T-cell (primary cell): ENCODE measurements at places on chromosomes 3 and 15.

DNA sequence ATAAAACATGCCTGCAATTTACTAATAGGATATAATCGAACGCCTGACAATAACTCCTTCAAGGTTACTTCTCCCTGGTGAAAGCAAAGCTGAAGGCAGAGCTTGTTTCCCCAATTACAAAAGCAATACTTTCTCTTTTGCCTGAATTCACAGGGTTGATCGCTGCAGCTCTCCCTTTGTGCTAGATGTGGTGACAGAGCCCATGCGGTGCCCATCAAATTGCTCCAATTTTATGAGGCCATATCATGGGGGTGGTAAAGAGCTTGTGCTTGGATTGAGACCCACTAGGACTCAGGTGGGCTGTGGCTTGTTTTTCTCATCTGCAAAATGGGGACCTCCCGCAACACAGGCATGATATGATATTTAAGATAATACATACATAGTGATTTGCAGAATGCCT is 143.4 kb downstream of the GREM1 start:
- DNase-seq: no peak

DNA sequence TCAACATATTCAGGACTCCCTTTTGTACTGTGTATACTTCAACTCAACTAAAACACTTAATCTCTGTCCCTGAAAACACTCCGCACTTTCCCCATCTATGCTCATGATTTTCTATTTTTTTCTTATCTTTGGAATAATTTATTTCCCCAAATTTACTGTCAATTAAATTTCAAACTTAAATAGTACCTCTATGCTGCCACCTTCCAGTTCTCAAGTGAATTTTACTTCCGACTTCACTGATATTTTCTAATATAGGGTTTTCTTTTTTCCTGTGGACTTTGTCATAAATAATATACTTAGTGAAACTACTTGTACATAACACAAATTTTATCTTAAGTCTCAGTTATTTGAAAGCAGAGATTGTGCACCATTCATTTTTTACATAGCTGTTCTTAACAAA is 1303.3 kb downstream of the OTOL1 start:
- DNase-seq: no peak

GRCh38 chr15:57896114-57896513 is 169.4 kb downstream of the ALDH1A2 start:
- DNase-seq: no peak

DNA sequence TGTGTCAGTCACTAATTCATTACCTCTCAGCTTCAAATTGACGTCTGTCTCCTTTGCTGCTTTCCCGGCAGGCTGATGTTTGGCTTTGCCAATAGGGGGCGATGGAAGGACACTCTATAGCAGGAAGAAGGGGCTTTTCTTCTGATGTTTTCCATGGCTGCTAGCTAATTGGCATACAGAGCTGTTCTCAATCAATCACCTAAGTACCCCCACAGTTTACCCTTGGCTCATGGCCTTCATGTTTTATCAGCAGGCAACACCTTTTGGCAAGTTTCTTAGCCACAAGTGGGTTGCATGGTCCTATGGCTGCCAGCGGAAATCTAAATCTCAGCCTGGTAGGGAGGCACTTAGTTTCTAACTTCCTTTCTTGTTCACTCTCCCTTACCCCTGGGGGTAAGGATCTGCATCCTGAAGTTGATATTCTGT is 45.0 kb downstream of the ESYT3 start:
- no peak for DNase-seq

DNA sequence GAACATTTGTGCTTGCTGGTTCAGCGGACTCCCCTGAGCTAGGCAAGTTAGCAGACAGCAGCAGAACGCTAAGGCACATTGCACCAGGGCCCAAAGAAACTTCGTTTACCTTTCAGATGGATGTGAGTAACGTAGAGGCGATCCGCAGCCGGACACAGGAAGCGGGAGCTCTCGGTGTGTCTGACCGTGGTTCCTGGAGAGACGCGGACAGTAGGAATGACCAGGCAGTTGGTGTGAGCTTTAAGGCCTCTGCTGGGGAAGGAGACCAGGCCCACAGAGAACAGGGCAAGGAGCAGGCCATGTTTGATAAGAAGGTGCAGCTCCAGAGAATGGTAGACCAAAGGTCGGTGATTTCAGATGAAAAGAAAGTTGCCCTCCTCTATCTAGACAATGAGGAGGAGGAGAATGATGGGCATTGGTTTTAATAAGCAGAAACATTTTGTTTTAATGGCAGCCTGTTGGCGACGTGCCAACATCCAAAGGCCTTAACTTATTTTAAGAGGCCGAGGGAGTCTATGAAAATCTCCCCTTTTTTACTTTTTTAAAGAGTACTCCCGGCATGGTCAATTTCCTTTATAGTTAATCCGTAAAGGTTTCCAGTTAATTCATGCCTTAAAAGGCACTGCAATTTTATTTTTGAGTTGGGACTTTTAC is 27.9 kb downstream of the SYNM start:
- no peak for DNase-seq

DNA sequence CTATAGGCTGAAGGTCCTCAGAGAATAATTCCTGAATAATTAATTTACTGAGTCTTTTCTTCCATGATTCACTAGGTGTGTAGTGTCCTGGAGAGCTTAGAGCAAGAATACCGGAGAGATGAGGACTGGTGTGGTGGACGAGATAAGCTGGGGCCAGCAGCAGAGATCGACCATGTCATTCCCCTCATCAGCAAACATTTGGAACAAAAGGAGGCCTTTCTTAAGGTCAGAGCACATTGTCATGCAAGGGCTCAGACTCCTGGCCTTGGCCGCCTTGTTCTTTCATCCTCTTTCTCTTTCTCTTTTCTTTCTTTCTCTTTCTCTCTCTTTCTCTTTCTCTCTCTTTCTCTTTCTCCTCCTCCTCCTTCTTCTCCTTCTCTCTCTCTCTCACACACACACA is 291.4 kb upstream of the UMPS start:
- no peak for DNase-seq

GRCh38 chr3:99878005-99878404 is 60.3 kb downstream of the CMSS1 start:
- DNase-seq: no peak

DNA sequence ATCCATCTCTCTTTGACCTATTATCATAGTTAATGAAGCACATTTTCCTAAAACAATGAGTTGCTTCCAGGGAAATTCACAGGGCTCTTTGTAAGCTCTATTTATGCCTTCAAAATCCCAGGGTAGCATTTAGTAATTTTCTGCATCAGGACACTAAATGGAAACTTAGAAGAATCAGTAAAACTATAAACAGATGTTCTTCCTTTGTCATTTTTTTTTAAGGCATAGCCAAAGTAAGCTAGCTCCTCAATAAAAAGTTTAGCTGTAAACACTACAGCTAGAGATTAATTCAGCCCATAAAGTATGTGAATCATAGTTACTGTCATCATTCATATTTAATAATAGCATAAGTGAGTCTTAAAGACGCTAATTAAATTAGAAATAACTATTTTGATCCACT is 79.3 kb downstream of the RPL22L1 start:
- no peak for DNase-seq

GRCh38 chr3:137013951-137014688 is 56.3 kb downstream of the IL20RB start:
- DNase-seq: peak; percentile 69

- DNase-seq: no peak
Observed at GRCh38 chr15:36313736-36314280, 265.6 kb upstream of the CDIN1 start.

- no peak for DNase-seq
Observed at GRCh38 chr3:107956991-107957900, 133.6 kb downstream of the CD47 start.

- DNase-seq: no peak
Observed at GRCh38 chr3:10951295-10951926, 41.1 kb upstream of the SLC6A1 start.

- no peak for DNase-seq
Observed at GRCh38 chr3:100629421-100630127, 20.2 kb downstream of the ADGRG7 start.

DNA sequence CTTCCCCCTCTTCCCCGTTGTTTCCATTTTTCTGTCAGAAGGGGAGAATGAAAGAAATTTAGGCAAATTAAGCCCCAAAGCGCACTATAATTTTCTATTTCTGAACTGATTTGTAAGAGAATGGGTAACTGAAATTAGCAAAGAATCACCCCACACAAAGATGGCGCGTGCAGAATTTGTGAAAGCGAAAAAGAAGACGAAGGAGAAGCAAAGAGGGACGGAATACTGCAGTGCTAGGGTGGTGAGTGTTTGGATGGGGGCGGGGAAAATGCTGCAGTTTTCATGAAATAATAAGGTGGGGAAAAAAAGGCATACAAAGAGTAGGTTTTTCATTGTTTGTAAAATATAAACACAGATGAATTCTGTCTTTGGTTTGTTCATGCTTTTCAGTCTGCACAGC is 4.6 kb upstream of the CTNNB1 start:
- DNase-seq: no peak

- no peak for DNase-seq
Observed at GRCh38 chr15:80154336-80154735, 1.5 kb downstream of the FAH start.
